ENCODE measurements at places on chromosomes 7 and 10.

DNA sequence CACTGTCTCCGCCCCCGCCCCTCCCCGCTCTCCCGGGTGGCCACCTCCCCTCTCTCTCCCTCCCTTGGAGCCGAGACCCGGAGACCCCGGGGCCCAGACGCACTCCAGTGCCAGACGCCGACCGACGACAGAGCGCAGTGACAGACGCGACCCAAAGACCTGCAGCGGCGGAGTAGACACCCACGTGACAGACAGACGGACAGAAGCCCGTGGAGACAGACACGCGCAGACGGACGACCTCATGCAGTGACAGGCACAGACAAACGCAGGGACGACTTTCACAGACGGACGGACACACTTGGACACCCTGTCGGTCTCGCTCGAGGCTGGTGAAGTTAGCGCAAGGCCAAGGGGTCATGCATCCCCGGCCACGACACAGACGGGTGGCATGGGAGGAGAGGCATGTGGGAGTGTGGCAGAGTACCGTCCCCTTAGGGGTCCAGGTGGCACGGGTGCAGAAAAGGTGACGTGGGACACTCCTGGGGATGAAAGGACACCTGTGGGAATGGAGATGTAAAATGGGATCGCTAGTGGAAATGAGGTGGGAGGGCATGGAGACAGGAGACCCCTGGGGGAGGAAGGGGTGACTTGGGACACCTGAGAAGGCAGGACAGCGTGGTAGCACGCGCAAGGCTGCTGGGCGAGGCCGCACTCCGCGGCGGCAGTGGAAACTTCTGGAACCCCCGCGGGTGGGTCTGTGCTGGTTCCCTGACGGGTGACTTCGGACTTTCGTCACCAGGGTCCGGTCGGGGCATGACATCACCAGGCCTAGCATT is 456 bp upstream of the ACHE start:
- no peak for DNase-seq

GRCh38 chr10:16384021-16384420 is 52.8 kb upstream of the PTER start:
- DNase-seq, result no peak

DNA sequence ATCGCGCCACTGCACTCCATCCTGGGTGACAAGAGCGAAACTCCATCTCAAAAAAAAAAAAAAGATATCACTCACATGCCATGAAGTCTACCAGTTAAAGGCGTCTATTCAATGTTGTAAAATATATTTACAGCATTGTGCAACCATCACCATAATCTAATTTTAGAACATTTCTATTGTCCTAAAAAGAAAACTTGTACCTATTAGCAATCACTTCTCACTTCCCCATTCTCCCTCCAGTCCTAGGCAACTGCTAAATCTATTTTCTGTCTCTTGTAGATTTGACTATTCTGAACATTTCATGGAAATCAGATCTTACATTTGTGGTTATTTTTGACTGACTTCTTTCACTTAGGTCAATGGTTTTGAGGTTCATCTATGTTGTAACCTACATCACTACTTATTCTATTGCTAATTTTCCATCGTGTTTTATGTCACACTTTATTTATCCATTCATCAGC is 25.2 kb upstream of the OTUD1 start:
- peak; percentile 39 for DNase-seq

DNA sequence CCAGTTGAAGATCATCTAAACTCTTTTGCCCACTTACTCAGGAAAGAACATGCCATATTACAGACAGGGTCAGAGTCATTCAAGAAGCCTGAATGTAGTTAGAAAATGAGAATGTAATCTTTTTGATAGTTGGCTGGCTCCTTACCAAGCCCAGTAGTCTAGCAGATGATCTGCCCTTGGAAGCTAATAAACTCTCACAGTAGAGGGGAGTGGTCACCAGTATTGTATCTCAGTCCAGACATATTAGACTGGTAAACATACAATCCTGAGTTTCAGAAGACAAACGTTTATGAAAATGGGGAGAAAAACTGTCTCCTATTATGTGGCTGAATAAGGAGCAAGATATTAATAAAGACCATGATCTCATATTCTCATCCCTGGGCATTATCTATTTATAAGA is 65.3 kb downstream of the SEPTIN7 start:
- DNase-seq, result no peak

DNA sequence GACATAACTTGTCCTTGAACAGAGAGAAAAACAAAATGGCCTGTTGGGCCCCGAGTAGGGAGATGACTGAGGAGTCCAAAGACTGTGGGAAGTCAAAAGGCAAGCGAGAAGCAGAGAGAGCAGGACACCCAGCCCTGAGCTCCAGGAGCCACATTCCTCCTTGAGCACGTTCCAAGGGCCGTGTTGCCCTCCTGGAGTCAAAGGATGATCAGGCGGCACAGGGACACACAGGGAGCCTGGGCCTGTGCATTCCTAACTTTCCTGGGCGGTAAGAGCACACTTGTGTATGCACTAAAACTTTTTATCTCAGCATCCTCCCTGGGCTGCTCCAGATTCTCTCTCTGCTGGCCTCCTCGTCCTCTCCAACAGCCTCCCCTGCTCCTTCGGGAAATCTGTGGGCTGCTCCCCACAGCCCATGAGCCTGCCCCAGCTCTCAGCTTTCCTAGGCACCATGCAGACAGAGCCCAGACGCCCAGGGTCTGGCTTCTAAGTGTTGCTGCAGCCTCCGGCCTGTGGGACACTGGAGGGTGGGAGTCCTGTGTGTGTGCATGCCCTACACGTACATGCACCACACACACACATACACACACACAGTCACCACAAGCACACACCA is 281.8 kb downstream of the POU6F2 start:
- no peak for DNase-seq

- peak; percentile 13 for DNase-seq
These were observed 283.6 kb downstream of the ADRA2A start for GRCh38 chr10:111360260-111360925.

DNA sequence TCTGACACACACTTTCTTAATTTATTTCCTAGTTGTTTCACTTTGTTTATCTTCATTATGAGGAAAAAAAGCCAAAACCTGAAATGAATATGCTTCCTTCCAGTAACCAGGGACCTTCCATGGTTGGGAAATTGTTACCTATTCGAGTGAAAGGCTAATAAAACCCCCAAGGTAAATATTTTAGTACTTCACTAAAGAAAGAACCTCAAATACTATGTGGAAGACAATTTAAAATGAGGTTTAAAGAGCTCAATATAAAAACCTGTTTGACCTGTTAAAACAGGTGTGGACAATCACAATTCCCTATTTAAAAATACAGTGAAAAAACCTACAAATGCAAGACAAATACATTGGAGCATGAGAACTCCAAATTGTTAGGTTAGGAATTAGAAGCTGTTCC is 192.6 kb downstream of the CFTR start:
- no peak for DNase-seq

DNA sequence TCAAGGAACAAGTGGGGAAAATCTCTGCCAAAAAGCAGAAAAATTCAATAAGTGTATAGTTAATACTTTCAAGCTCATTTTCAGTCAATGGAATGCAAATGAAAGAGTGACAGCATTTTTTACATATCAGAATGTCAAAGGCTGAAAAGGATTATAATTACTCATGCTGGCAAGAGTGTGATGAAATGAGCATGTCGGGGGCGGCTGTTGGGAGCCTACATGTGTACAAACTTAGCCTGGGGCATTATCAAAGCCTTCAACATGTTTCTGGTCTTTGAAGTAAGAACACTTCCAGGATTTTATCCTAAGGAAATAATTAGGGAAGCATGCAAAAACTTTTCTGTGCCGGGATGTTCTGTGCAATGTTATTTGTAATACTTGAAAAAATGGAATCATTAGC is 221.7 kb upstream of the LYZL1 start:
- no peak for DNase-seq

GRCh38 chr7:80708123-80708522 is 69.7 kb downstream of the CD36 start:
- DNase-seq, result no peak

GRCh38 chr7:2248984-2249694 is 7.1 kb downstream of the NUDT1 start:
- DNase-seq, result peak; percentile 70

GRCh38 chr7:45145881-45146280 is 11.7 kb upstream of the RAMP3 start:
- no peak for DNase-seq

DNA sequence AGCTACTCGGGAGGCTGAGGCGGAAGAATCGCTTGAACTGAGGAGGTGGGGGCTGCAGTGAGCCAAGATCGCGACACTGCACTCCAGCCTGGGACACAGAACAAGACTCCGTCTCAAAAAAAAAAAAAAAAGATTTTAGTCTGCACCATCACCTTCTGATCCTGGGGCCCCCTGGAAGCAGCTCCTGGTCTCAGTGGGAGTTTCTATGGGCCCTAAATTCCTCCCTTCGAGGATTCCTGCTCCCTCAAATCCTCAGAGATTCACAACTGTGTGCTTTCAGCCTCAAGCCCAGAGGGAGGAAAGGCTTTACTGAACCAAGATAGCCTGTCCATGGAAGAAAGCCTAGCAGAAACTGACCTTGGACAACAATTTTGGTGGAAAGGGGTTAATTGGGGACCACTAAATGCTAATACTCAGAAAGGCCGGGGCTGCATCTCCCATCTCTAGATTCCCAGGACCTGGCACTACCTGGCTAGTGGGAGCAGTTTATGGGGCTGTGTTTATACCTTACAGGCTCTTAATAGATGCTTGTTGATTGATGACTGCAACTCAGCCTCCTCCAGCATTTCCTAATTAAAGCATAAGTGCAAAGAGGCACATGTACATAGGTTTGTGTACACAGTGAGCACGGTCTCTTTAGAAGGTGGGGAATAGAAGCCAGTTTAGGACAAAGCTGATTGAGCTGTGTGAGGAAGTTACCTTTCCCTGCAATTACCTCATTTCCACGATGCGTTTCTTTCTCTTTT is 9.2 kb upstream of the FGFR2 start:
- no peak for DNase-seq

- DNase-seq, result no peak
These were observed 15.0 kb upstream of the SLC18A3 start for GRCh38 chr10:49595003-49595712.

DNA sequence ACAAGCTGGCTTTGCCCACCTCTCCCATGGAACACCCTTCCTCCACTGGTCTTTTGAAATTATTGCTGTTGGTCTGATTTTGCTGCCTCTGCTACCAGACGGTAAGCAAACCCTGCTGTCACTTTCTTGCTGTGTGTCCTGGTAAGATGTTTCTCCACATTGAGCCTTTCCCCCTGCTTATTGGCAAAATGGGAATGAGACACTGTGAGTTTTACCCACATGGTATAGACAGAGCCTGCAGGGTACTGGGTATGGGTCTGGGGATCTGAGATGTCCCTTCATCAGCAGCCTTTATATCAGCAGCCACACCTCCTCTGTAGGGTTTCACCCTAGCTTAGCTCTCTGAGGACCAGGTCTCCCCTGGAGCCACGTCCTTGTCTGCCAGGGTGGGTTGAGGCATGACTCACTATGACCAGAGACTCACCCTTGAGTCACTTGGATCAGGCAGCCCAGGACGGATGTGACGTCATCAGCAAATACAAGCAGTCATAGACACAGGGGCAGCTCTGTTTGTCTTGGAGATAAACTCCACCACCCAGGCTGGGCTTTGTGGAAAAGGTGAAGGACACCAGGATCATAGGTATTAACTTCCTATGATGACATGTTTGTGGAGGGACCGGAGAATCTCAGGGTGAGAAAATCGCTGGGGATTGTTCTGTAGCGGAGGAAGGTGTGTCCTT is 17.9 kb upstream of the BAIAP2L1 start:
- no peak for DNase-seq

- DNase-seq, result no peak
These were observed 14.5 kb downstream of the IFIT5 start for GRCh38 chr10:89428877-89429276.

- no peak for DNase-seq
These were observed 62.1 kb downstream of the MET start for GRCh38 chr7:116733924-116734580.

GRCh38 chr10:97927622-97928021 is 78.0 kb downstream of the GOLGA7B start:
- no peak for DNase-seq

DNA sequence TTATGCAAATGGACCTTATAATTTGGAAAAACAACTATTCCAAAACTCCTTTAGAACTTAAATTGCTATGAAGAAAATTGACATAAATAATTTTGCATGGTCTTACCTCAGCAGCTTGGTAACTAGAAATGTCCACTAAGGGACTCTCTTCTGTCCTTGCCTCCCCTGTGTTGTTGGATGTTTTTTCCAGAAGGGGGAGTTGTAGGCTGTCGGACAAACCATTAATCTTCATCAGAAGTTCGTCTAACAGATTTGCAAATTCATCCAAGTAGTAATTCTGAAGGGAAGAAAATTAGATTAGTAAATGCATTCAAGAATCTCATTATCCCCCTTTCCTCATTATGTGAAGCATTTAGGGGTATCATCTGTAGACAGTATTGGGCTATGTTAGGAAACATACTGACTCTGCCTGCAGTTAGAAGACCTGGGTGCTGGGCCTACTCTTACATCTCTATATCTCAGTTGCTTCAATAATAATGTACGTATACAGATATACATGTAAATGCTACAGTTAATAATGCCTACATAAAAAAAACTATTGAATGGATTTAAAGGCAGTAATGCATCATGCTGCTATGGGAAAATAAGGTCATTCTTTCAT is 155.6 kb downstream of the PKD1L1 start:
- DNase-seq, result no peak

DNA sequence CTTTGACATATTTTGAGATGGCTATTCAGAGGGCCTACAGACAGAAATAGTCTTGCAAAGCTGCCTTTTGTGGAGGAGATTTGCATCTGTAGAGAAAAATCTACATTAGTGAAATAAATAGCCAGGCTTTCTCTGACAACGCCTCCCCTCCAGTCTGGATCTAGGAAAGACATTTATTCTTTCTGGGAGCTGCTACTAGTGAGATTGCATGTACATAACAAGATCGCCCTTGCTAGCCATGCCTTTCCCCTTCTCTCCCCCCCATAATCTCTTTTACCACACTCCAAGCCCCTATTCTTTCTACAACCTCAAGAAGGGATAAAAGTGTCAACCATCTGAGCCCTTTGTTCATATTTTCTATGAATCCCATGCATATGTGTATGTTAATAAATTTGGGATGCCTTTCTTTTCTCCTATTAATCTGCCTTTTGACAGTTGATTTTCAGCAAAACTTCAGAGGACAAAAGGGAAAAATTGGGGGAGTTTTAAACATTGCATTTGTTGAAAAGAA is 194.2 kb downstream of the SNX13 start:
- DNase-seq, result no peak

GRCh38 chr10:91798649-91799611 is 704 bp downstream of the TNKS2 start:
- peak; percentile 53 for DNase-seq

DNA sequence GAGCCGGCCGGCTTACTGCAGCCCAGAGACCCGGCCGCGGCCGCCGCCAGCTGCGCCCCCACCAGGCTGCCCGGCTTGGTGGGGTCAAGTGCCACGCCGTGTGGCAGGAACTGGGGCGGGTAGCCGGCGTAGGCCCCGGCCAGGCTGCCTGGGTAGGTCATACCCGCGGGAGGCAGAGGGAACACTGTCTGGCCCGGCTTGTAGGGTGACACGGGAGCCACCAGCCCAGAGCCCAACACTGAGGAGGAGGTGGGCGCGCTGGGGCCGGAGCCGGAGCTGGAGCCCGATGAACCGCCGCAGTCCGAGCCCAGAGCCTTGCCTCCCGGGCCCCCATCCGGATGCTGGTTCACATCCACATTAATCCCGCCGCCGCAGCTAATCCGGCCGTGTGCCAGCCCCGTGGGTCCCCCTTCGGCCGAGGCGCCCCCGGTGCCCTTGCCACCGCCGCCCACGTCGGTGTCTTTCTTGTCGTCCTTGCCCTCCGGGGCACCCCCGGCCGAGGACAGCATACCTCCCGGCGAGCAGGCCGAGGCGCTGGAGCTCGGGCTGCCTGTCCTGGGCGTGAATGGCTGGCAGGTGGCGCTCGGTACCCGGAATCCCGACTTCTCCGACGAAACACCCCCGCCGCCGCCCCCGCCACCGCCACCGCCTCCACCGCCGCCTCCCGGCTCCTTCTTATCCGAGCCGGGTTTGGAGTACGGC is 2.0 kb downstream of the ZNF503 start:
- DNase-seq, result peak; percentile 71
